Muscle of arm (tissue), 14 donors: ENCODE measurements at places on chromosomes 7 and 10.

GRCh38 chr7:157523766-157524421 is 187.1 kb downstream of the DNAJB6 start:
- DNase-seq, result no peak

DNA sequence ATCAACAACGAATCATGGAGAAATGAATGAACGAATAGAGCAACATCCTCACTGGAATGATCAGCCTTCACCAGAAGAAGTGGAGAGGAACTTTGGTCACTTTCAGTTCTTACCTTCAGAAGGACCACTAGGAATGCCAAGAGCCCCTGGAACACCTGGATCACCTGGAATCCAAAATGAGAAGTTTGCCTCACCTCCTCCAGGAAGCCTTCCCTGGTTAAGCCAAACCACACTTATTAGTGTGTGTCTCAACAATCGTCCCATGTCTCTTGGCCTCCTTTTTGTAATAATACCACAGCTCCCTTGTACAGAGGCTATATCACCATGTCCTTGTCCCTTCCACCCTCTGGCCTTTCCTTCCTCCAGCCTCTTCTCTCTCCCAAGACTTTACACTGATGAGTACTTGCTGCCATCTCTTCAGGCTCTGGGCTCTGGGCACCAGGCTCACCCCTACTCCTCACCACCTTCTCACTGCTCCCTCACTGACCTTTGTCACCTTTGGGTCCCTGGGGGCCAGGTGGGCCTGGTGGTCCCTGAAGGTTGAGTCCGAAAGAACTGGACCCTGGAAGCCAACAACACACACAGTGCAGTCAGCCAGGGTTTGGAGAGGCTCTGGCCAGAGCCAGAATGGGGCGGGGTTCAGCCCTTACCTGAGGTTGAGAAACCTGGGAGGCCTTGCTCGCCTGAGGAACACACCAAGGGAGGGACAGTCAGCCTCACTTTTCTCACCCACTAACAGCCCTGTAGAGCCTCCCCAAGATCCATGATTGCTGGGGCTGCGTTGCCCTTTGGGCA is 46.5 kb downstream of the COL17A1 start:
- DNase-seq, result no peak

DNA sequence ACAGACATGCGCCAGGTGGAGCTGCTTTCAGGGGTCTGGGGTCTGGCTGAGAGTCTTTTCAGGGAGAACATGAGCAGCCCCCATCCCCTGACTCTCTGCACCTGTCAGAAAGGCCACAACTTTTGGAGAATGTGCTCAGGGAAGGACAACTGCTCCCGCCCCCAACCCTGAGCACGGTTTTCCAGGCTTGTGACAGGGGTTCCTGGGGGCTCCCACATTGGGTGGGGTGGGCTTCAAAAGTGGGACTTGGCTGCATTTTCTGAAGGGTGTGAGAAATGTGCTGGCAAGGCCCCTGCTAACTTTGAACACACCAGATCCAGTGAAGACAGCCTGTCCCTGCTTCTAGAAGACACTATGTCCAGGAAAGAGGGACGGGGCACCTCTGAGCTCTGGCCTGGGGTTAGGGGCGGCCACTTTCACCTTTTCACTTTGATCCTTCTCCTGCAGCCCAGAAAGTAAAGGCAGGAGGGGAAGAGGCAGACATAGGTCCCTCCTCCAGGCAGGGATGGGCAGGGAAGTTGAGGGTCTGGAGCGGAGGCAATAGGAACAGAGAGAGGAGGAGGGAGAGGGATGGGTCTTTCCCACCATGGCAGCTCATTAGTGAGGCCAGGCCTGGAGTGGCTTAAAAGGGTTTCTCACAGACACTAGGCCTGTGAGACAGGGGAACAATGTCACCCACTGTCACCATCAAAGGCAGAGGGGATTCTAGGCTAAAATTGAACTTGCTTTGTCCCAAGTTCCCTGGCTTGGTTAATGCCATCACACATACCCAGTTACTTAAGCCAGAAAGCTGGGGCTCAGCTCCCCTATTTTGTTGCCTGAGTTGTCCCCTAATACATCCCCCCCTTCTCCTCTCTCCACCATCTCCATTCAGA is 1.5 kb downstream of the KCP start:
- DNase-seq, result no peak

DNA sequence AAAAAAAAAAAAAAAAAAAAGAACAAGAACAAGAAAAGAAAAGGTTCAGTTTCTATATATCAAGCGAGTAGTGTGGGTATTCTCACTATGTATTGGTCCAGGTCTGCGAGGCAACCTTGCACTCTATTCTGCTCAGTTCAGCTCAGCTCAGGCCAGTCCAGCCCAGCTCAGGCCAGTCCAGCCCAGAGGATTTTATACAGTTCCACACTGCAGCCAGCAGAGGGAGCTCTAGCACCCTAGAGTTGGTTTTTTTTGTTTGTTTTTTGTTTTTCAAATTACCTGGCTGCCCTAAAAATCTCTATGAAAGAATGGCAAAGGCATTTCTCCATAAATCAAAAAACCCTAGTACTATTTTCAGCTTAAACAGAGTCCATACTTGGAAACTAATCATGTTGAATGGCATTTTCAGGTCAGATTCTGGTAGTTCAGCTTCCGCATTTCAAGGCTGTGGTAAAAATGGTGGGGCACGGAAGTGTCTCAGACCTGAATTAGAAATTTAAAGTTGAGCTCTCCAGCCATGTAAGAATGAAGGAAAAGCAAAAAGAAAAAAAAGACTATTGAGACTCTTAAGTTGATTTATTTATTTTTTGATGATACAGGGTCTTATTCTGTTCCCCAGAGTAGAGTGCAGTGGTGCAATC is 55.2 kb upstream of the GSDME start:
- peak; percentile 59 for DNase-seq

DNA sequence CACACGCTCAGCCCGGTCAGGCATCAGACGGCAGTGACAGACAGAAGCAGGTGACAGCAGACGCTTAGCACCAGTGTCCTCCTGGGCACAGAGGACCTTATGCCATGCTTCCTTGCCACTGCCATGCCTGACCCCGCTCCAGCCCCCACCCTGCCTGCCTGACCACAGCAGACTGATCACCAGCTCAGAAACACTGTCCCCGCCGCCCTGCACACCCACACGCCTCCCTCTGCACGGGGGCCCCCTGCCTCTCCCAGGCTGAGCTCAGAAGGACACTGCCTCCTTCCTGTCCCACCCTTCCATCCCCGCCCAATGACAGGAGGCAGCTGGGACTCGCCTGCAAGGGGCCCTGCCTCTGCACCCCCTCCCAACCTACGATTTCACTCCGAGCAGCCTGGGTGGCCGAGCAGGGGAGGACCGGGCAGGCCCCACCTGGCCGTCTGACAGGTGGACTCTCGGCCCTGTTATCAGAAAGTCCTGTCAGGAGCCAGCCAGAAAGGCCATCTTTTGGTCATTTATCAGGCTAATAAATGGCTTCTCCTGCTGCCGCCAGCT is 183.4 kb downstream of the ELFN1 start:
- DNase-seq, result no peak

DNA sequence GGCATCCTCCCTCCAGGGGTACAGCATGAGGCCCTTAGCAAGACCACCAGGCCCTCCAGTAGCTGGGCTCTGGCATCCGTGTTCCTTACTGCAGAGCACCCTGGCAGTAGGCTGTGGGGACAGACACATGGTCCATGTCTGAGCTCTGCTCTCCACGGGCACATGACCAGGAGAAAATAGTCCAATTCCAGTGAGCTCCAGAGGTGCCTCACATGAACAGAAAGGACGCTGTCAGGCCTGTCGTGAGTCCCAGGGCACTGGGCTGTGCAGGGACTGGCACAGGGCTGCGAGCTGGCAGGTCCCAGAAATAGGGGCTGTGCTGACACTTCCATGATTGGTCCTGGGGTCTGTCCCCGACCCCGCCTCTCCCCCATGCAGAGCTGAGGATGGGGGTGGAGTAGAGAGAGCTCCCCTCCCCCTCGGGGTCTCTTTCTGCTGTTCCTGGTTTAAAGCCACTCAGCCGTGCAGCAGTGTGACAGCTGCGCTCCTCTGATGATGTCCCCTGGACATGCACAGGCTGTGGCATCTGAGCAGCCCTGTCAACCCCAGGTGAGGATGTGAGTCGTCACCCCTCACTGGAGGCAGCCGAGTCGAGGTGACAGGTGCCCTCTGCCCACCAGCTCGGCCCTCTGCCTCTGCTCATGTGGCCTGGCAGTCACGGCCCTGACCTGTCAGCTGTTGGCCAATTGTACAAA is 25.2 kb upstream of the ZNF488 start:
- DNase-seq, result no peak

DNA sequence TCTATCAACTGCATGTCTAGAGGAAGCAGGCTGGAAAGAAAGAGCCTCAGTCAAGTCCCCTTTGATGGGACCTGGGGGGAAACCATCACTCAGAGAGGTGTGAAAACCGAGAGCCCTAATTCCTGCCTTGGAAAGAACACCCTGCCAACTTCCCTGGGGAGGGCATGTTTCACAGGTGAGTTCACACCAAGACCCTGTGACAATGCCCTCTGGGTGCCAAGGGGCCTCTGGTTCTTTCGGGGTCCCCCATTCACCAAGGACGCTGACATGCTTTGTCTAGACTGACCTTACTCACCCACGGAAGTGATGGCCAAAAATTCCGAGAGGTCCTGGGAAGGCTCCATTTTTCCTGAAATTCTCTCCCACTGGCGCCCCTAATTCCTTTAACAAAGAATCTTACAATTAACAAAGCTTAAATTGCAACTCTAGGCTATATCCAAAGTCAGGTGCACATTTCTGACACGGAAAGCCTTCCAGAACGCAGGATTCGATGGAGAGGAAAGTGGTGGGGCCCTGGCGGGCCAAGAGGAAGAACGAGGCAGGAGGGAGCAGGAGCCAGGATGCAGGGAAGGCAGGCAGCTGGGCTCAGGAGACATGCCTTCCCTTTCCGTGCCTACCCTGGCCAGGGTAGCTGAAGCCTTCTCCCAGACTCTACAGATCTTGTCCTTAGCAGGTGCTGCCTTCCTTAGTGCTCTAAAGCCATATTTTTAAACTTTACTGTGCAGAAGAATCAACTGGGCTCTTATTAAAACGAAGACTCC is 23.7 kb downstream of the VSTM4 start:
- DNase-seq, result no peak
